Astrocyte of the hippocampus (primary cell): ENCODE measurements at places on chromosomes 4 and X.

DNA sequence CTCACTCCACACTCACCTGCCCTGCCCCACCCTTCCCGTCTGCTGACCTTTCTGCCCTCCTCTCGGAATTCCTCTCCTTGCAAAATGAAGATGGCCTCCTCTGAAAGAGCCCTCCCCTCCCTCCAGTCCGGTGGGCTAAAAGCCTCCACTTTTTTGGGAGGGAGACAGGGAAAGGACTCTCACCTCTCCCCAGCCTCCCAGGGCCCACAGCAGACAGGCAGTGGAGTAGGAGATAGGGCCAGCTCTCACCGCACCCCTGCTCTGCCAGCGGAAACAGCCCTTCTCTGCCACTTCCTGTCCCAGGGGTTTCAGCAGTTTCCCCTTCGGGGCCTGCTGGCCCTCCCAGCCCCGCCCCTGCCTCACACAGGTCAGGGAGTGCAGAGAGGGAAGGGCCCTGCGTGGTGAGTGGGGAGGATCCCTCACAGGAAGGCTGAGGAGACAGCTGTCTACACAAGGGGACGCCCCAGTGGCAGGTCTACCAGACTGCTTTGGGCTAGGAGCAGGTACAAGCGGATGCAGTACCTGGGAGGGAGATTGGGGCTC, 18.2 kb downstream of the ELF4 start:
- no peak for DNase-seq

DNA sequence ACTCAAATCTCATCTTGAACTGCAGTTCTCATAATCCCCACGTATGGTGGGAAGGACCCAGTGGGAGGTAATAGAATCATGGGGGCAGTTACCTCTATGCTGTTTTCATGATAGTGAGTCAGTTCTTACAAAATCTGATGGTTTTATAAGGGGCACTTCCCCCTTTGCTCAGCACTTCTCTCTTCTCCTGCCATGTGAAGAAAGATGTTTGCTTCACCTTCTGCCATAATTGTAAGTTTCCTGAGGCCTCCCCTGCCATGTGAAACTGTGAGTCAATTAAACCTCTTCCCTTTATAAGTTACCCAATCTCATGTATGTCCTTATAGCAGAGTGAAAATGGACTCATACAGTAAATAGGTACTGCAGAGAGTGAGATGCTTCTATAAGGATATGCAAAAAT, 1050.6 kb upstream of the GRIA3 start:
- DNase-seq: no peak

DNA sequence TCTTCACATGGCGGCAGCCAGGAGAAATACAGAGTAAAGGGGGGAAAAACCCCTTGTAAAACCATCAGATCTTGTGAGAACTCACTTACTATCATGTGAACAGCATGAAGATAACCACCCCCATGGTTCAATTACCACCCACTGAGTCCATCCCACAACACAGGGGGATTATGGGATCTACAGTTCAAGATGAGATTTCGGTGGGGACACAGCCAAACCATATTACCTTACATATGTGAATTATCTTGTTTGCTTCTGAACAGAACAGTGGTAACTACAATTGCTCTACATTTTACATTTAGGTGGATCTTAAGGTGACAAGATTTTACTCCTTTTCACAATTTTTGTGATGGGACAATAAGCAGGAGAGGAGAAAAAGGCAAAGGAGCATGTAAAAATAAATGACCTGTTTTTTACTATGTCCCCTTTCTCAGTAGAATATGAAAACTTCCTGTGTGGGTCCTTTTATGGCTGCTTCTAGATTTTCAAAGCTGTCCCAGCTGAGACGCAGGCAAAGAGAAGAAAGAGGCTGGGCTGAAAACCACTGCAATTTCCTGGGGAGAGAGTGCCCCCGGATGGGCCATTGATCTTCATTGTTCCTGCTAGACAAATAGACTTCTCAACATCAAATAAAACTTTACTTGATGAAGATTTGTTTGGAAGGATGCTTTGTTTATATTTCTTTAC, 45.9 kb upstream of the PGM2 start:
- DNase-seq: peak; percentile 18

GRCh38 chr4:22911285-22911684, 218.5 kb downstream of the GBA3 start:
- DNase-seq: no peak

- DNase-seq: no peak
These were observed 83.8 kb upstream of the C1QTNF7 start for GRCh38 chr4:15344041-15344440.

GRCh38 chrX:135408794-135409193, 12.9 kb upstream of the SMIM10L2A start:
- DNase-seq: no peak

GRCh38 chrX:43552156-43552555, 103.9 kb upstream of the MAOA start:
- DNase-seq: no peak
